Left colon (tissue), 2 donors: ENCODE measurements at places on chromosomes 2 and 18.

DNA sequence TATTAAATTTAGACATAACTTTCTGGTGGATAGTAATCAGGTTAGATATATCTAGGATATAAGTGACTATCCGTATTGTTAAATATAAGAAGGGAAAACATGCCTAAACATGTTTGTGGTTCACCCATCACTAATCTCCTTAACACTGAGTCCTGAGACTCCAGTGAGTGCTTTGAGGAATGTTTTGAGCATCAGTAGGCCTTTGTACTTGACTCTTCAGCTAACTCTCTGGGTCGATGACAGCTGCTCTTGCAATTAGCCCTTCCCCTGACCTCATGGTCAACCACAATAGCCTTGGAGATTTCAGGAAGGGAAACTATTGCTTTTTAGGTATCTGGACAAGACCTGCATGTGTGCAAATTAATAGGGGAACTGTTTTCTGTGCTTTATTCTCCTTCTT is 716.8 kb downstream of the EPHA4 start:
- no peak for DNase-seq

DNA sequence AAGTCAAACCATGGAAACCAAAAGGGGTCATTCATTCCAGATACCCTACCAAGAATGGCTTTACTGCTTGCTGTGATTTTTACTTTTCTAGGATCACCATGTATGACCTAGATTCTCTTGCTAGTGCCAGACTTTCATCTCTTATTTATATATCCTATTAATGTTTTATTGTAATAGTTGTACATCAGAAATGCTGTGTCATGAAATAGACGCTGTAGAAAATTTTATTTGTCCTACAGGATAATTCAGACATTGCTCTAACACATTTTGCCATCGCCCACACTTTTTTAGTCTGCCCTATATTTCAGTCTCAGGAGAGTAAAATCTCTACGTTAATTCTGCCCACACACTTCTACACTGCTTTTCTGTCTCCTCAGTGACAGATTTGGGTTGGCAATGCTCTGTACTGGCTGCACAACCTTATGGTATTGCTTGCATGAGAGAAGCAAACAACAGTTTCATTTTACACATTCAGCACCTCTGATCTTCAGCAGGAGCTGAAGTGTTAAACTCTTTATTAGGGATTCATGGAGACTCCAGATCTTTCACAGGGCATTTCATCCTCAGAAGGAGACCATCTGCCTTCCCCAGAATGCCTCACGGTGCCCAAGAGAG is 871.8 kb upstream of the CHAC2 start:
- DNase-seq = no peak

DNA sequence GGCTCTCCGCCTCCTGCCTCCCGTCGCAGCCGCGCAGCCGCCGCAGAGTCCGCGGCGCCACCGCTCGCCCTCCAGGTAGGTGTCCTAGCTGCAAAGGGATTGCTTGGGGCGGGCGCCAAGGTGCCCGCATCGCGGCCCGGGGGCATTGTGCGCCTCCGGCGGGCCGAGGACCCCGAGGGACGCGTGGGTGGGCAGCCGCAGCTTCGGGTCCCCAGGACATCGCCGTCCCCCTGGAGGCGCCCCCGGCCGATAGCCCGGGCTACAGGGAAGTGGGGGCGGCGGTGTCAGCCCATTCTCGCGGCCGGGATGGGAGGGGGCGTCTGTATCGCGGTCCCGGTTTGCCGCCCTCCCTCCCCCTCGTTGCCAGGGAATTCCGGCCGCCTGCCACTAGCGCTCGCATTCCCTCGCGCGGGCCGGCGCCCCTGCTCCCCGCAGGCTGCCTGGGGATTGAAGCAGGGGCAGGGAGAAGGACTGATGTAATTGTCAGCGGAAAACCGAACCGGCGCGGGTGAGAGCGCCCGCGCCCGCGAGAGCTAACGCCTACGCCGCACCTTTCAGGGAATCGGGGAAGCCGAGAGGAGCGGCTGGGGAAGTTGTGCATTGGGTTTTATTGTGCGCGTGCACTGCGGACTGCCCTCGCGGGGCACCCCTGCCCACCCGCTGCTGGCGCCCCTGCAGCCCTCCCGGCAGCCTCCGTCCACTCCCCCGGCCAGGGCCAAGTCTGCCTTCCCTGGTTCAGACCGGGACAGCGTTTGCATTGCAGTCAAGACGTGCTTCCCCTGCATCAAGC is 483 bp downstream of the OSBPL6 start:
- peak; percentile 36 for DNase-seq

- no peak for DNase-seq
Observed at GRCh38 chr2:85662899-85663593, 5.0 kb downstream of the SFTPB start.

DNA sequence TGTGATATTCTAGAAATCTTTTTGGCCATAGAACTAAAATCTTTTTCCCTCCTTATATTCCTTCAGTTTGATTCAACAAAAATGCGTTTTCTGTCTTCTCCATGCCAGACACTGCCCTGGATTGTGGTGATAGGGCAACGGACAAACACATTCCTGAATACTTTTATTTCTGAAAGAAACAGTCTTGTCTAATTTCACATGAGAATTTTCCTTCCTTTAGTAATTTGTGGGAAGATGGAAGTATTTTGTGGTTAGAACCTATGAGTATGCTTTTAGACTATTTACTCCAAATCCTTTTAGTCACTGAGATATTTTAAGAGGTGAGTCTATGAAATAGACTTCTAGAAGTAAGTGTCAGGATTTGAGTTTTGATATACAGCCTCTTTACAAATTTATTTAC is 49.6 kb downstream of the COL5A2 start:
- no peak for DNase-seq

DNA sequence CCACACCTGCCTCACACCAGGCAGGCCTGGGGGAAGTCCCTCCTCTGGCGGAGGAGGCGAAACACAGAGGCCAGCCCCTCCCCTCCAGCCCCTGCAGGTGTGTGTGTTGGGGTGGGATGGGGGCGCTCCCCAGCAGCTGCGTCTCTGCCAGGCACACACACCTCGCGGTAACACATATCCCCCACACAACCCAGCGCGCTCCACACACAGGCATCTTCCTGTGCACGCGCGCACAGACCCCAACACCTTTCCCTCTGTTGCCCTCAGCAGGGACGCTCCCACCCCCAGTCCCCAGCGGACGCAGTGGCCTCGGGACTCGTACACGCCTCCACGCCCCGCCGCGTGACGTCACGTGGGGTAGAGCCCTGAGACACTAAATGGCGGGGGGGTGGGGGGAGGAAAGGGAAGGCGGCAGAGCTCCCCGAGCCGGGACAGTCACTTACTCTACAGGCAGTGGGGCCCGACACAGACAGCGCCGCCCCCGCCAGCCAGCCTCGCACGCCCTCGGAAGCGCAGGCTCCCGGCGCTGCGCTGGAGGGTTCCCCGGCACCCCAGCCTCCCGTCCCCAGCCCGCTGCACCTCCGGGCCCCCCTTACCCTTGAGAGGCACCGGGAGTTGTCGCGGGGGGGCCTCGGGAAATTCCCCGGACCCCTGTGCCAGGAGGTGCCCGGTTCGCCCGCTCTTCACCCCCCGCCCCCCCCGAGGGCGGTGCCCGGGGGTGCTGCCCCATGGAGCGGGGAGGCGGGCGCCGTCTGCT is at the start of gene WNT10A:
Gene WNT10A, plus strand, starts transcription at position 751 of the 757 bp plus-strand sequence. CDS start 144 bp downstream, outside the sequence.
- peak; percentile 69 for DNase-seq

DNA sequence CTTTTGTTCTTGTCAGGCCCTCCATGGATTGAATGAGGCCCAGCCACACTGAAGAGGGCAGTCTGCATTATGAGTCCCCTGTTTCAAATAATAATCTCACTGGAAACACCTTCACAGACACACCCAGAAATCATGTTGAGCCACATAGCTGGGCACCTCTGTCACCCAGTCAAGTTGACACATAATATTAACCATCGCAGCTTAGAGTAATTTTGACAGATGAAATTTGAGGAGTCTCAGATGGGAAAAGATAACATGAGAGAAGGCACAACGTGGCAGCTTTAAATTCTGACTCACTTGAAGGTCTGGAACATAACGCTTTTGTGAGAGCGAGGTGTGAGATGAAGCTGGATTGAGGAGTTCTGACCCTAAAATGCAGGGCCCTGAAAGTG is 70.9 kb upstream of the TMEM87B start:
- no peak for DNase-seq

DNA sequence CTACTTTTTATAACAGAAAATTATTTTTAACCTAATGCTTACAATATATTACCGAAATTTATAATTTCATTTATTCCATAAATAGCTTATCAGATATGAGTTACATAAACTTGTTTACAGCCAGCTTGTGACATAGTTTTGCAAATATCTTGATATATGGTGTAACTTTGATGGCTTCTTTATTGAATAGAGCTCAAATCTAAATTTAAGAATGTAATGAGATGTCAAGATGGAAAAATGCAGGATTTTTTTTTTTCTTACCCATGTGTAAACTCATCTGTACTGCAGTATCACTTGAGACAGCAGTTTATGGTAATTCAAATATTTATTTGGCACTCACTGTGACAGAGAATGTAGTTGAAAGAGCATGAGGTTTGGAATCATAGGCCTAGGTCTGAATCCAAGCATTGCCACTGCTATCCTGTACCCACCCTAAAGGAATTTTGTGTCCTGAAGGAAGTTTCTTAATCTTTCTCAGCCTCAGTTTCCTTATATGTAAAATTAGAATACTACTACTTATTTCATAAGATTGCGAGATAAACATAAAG is 3.8 kb downstream of the CREB1 start:
- no peak for DNase-seq

DNA sequence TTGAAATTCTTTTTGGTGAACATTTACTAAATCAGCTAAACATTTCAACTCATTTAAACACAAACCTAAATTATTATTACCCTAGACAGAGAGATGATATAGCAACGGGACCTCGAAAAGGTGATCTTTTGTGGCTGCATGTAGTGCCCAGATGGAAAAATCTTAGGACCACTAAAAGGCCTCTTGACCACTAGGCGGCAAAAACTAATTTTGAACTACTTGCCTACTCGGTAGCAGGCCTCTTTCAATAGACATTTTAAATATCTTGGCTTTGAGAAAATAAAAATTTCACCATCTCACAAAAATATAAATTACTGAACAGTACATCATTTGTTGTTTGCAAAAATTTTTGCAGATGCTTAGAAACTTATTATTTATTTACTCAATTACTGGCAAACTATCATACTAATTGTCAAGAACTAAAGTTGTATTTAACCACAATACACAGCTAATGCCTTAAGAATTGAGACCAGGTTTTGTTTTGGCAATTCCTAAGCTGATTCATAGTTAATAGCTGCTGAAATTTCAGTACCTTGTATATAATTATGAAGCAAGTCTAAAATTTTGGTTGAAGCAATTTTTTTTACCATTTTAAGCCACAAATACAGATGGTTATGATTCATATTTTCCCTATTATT is 9.4 kb downstream of the COL3A1 start:
- DNase-seq = no peak

DNA sequence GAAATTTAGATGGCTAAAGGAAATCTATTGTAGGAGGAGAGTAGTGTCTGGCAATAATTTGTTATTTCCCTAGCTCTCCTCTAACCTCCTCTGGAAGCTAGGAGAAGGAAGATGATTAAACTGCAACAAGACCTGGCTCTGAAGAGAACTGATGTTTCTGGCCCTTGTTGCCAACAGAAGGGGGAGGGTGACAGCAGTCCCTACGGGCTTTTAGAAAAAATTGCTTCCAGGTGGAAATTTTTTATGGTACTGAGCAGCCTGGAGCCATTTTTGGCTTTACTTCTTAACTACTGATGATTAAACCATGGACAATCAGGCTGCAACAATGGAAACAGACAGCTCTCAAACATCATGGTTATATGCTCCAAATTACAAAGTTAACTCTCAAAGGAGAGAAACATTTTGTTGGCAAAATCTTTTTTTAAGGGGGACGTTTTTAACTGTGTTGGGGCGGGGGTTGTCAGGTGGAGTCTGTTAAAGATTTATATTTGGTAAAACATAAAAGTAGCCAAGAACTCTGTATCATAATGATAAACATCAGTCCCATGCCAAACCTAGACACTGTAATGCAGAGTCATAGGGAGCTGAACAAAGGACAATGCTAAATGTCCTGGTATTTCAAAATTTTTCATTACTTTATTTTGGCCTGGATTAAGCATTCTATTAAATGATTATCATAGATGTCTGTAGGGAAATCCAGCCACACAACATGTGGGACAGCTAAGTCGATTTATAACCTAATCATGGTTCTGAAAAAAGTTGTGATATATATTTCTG is 70.0 kb downstream of the EXOC6B start:
- DNase-seq = no peak

GRCh38 chr2:119407430-119408220 is 24.0 kb upstream of the TMEM37 start:
- no peak for DNase-seq

DNA sequence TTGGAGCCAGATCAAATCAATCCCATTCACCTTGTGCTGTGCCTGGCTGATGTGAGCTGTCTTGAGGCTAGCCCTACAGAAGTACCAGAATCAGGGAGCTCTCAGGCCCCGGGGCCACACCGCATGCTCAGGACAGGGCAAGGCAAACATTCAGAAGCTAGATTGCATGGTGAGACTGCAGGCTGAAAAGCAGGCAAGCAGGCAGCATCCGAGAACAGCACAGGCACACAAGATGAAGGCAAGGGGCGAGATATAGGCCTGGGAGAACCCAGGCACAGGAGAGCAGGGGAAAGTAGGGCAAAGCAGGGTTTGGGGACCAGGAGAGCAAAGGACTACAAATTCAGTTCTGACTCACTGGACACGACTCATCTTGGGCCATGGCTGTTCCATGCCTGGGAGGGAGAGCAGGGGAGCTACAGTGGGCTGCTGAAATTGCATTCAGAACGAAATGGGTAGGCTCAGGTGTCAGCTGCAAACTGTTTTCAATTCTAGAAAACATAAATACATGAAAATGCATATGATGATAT is 59.6 kb downstream of the GALNT14 start:
- no peak for DNase-seq
